ENCODE measurements at places on chromosomes 3 and 15.

- no peak for DNase-seq
Measured at GRCh38 chr3:13114811-13115575, 41.8 kb upstream of the IQSEC1 start.

DNA sequence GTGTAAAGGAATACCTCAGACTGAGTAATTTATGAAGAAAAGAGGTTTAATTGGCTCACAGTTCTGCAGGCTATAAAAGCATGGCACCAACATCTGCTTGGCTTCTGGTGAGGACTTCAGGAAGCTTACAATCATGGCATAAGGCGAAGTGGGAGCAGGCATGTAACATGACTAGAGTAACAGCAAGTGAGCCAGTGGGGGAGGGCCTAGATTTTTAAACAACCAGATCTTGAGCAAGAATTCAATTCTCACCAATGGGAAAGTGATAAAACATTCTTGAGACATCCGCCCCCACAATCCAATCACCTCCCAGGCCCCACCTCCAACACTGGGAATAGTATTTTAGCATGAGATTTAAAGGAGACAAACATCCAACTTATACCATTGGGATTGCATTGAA lies 44.2 kb upstream of the BCL2A1 start:
- DNase-seq: no peak

DNA sequence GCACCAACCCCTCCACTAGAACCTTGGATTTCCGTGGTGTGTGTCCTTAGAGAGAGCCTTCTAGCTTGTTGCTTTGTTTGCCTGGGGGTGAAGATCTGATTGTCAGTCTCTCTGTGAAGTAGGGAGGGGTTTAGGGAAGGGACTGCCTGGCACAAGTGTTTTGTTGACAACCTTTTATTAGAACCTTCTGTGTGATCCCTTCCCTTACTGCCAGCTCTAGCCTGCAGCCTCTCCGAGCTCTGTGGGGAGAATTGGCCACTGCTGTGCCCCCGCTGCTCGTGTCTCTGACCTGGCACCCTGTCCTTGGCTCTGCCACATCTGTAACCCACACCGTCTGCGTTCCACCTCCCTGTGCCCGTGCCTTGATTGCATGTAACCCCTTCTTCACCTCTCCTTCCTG lies 30.9 kb upstream of the PCSK6 start:
- DNase-seq: no peak

- DNase-seq: peak; percentile 63
Measured at GRCh38 chr15:32818758-32819447, 101.1 kb downstream of the GREM1 start.

Measured in AG04450 (cell line).